Fibroblast of skin of left quadriceps (primary cell): ENCODE measurements at places on chromosomes 4 and X.

DNA sequence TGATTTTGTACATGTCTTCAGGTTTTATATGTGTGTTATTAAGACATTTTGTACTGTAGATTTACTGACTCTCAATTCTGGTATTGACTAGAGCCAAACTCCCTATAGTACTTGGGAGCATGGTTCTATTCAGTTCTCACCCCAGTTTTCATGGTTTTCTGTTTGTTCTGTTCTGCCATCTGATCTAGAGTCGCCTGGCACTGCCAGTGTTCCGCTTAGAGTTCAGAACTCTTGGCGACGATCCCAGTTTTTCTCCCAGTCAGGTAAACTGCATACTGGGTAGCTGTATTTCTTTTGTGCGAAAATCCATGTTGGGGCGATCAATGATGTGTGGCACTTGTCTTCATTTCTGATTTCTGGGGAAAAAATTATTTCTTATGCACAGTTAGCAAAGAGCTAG, 78.0 kb downstream of the PHOX2B start:
- DNase-seq: no peak

GRCh38 chr4:35963974-35964515, 280.3 kb downstream of the ARAP2 start:
- DNase-seq: no peak

DNA sequence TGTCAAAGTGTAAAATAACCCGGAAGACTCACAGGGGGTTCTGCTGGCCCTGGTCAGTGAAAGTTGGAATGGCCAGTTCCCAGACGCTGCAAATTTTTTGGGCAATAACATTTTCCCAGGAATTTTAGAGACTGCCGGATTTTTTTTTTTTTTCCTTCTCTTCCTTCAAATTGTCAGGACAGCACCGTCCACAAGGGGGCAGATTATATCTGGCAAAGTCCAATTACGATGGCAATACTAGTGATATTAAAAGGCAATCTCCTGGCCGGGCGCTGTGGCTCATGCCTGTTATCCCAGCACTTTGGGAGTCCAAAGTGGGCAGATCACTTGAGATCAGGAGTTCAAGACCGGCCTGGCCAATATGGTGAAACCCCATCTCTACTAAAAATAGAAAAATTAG, 20.5 kb downstream of the SLC25A5 start:
- no peak for DNase-seq

DNA sequence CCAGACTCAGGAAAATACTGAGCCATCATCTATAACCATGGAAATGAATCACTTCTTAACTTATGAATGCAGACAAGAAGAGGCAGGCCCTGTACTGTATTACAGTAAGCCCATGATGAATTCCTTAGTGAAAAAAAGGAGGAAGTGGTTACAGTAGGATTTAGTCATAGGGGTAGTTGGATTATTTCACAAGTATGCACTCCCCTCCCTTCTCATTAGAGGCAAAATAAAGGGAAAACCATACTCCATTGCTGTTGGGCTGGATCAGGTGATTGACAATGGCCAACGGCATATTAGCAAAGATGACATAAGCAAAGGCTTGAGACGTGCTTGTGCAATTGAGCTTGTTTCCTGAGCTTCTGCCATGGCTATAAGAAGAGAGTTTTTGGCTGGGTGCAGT, 181.1 kb upstream of the PRPS2 start:
- peak; percentile 74 for DNase-seq

- DNase-seq: no peak
Observed at GRCh38 chr4:139077567-139078355, 62.2 kb downstream of the NOCT start.

GRCh38 chr4:6785572-6785925, 3.0 kb downstream of the KIAA0232 start:
- DNase-seq: no peak

DNA sequence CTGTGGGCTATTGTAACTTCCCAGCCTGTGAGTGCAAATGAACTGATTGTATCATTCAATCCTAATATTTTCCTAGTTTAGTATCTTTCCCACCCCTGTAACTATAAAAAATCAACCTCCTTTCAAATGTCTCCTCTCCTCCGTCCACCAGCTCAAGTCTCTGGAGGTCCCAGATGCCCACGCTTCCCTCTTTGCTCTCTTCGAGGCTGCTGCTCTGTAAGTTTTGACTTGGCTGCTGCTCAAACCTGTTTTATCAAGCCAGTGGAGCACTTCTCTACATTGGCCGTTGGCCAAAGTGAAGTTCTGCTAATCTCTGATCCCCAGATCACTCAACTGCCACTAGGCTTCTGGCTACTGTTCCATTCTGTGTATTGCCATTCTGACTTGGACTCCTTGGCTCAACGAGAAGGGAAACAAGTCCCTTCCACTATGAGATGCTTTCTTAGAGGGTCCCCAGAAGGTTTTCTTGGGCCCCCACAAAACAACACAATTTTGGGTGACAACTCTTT, 60.7 kb upstream of the RAPGEF2 start:
- DNase-seq: no peak

DNA sequence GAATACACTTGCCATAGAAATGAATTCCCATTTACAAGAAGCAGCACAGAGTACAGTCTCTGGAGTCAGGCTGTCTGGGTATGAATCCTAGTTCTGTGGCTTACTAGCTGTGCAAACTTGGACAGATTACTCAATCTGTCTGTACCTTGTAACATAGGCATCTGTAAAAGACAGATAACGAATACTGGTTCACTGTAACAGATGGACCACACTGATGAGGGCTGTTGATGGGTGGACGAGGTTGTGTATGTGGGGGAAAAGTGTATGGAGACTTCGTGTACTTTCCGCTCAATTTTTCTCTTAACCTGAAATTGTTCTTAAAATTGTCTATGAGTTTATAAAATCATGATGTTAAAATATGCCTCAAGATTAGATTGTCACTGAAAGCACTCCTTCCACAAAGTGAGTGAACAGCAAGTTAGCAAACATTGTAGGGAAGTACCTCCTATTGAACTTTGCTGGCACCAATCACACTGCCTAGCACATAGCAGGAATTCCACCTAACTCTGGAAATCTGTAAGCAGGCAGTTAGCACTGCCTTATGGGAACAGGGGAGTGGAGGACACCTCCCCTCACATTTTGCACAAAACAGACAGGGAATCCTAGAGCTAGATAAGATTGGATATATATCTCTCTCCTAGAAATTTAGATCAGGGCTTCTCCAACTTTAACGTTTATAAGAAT, 6.5 kb upstream of the EXOSC9 start:
- no peak for DNase-seq

GRCh38 chr4:13162886-13163285, 321.3 kb downstream of the RAB28 start:
- DNase-seq: no peak

GRCh38 chrX:142663330-142664095, 362.2 kb upstream of the SPANXN4 start:
- DNase-seq: no peak

- DNase-seq: peak; percentile 20
Observed at GRCh38 chr4:163544407-163545038, 50.0 kb downstream of the TMA16 start.

- DNase-seq: no peak
Observed at GRCh38 chrX:139902559-139902958, 30.3 kb downstream of the ATP11C start.

GRCh38 chr4:17335371-17335770, 176.5 kb downstream of the QDPR start:
- no peak for DNase-seq

DNA sequence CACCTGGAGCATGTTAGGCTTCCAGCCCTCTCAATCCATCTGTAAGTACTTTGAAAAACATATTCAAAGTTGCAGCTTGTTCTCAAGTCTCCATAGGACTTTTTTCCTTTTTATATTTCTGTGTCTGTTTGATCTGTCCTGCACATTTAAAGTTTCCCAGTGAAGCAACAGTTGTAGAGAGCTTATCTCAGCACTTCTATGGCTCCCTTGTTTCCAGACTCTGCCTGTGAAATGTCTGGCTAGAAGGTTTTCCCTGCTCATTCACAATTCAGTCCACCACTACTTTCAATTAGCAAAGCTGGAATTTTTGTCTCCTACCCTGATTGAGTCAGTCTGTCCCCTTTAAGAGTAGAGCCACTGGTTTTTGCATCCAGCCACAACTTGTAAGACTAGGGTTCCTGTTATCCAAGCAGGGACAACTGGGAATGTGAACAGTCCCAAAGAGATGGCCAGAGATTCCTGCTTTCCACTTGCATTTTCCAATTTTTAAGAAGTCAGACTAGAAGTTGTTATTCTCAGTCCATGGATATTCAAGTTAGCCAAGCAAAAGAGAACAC, 116.1 kb downstream of the GASK1B start:
- DNase-seq: no peak

GRCh38 chr4:99221980-99222379, 2.9 kb upstream of the ADH6 start:
- no peak for DNase-seq

- no peak for DNase-seq
Observed at GRCh38 chrX:41224605-41225004, 109.4 kb upstream of the DDX3X start.

GRCh38 chrX:65821721-65822496, 154.5 kb downstream of the MSN start:
- DNase-seq: no peak

DNA sequence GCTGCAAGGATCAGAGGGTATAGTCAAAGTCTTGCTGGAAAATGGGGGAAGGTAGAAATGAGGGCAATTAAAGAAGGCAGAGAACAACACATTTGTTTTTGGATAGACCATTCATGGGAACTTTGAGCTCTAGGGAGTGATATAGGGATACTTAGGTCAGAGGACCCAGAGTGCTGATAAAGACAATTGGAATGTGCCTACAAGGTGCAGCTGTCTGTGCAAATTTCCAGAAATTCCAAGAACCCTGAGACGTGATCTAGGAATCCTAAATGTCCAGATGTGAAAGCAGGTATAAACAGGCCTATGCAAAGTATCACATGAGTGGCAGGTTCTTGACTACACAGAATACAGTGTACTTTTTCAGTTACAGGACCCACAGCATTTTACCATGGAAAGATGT, 24.2 kb downstream of the FNIP2 start:
- no peak for DNase-seq

GRCh38 chrX:154488336-154489075, 1.9 kb downstream of the SLC10A3 start:
- no peak for DNase-seq

DNA sequence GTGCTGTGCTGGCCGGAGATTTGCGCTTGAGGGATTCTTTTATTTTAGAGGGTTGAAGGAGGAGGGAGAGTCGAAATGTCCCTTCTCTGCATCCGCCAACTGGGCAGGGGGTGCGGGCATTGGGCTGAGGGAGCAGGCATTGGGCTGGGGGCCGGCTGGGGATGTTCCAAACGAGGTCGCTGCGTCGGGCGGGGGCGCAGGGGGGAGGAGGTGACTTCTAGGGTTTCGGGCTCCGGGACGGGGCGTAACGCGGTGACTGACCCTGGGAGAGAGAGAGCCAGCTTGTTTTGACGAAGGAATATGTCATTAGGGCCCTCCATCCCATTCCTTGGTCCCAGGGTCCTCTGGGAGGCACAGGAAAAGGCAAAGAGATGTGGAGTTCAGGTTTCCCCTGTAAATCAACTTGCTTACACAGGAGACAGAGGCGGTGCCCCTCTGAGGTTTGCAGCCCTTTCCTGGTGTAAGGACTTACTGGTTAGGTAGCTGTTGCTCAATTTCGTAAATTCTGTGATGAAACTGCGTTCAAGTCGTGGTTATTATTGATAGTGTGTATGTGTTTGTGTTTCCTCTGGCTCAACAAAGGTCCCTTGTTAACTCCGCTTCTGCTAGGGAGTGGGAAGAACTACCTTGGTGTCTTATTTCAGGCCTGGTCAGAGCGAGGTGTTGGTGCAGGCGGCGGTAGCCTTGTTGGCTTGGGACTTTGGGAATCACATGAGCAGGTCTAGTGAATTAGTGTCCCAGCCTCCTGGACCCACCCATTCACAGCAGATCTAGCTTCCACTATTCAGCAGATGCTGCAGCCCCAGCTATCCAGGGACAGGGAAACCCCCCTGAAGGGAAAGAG, 716 bp downstream of the FHIP1A start:
- no peak for DNase-seq

DNA sequence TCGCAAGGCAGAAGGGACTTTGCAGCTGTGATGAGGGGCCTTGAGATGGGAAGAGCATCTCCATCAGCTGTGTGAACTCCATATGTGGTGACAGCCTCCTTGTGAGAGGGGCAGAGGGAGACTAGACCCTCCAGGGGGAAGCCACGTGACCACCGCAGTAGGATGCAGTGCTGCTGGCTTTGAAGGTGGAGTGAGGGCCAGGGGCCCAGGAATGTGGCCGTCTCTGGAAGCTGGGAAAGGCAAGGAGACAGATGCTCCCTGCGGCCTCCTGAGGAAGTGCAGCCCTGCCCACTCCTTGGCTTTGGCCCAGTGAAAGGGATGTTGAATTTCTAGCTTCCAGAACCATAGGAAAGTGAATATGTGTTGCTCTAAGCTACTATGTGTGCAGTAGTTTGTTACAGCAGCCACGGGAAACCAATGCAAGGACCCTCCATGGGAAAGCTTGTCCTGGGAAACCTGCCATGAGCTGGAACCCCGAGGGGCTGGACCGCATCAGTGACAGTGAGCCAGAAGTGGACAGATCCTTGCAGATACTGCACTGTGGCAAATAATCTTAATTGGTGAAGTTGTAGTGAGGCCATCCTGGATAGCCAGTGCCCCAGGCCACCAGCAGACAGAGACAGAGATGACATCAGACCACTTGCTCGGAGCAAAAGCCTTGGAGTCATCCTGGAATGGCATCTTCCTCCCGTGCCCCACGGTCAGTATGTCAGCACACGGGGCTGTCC, 35.4 kb upstream of the SORCS2 start:
- no peak for DNase-seq

- DNase-seq: no peak
Observed at GRCh38 chr4:61128682-61129081, 71.4 kb upstream of the ADGRL3 start.

DNA sequence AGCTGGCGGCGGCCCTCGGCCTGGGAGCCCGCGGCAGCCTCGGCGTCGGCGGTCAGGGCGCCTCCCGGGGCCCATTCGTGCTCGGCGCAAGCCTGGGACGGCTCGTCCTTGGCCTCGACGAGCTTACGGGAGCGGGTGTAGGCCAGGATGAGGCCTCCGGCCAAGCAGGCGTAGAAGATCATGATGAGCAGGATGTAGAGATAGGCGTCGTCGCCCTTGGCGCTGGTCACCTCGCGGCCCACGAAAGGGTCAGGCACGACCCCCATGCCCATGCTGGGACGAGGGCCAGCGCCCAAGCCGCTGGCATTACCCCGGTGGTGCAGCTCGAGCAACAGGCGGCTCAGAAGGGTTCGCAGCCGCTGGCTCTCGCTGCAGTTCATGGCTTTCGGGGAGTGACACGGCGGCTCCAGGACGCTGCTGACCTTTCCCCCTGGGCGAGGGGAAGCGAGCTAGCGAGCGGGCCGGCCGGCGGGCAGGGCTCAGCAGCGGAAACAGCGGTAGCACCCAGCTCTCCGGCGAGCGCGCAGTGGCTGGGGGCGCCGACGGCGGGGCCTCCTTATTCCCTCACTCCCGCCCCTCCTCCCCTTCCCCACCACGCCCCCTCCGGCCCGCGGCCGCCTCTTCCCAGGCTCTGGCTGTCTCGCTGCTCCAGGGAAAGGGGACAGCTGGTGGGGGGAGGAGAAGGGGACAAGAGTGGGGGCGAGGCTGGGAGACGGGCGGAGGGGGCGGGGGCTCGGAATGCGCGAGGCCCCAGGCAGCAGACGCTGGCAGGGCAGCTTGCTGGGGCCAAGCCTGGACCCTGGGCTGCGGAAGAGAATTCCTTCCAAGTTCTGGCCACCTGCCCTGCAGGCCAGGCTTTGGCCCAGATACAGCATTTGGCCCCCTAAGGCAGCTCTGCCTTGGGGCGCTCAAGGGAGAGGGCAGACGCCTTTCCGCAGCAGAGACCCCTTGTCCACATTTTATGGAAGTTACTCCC, at the start of gene KCNE5:
KCNE5 (minus strand) TSS at position 532 of the 976 bp plus-strand sequence; CDS start at position 380, 152 bp downstream.
- DNase-seq: no peak
